Osteoblast (primary cell): ENCODE measurements at places on chromosomes 5 and 9. TPM values are rescaled to one million over a fixed set of nuclear protein-coding genes. Genes with fewer than 3 reads are reported as not detected.

ORM2 gene
- total RNA-seq = not detected in 2 replicates

C6 gene
- under 0.01 TPM in 1 of 2 replicates, not detected in the other for total RNA-seq

NDUFS4 gene
- total RNA-seq = 76.0 and 78.2 TPM in 2 replicates

ARSI gene
- total RNA-seq = 4.7 and 6.5 TPM in 2 replicates

HAND1 gene
- total RNA-seq = under 0.01 TPM in 1 of 2 replicates, not detected in the other

TERT gene
- not detected in 2 replicates for total RNA-seq

- H3K36me3 ChIP-seq = no peaks in the 10 kb centered on the region
- no peaks in the 10 kb centered on the region for H3K27me3 ChIP-seq
- no peaks in the 10 kb centered on the region for H3K4me1 ChIP-seq
- H3K27ac ChIP-seq = no peak overlapping the region
- H3K4me3 ChIP-seq = no peak overlapping the region
- DNase-seq = no peak
These were observed 797.2 kb downstream of the EFNA5 start for GRCh38 chr5:106873568-106873967.

- H3K4me1 ChIP-seq = no peaks in the 10 kb centered on the region
- no peak overlapping the region for H3K27ac ChIP-seq
- no peaks in the 10 kb centered on the region for H3K27me3 ChIP-seq
- H3K4me3 ChIP-seq = no peak overlapping the region
- no peak for DNase-seq
- H3K36me3 ChIP-seq = no peaks in the 10 kb centered on the region
These were observed 11.1 kb downstream of the PRELID2 start for GRCh38 chr5:145824040-145824439.

GRCh38 chr5:160169326-160169725, 50.1 kb upstream of the PWWP2A start:
- DNase-seq = peak; percentile 87
- peak overlapping the region; percentile 56 for H3K4me3 ChIP-seq
- H3K27ac ChIP-seq = peak overlapping the region; percentile 99
- no peaks in the 10 kb centered on the region for H3K27me3 ChIP-seq
- no peaks in the 10 kb centered on the region for H3K36me3 ChIP-seq

GRCh38 chr9:21853414-21853813, 51.0 kb downstream of the MTAP start:
- H3K4me3 ChIP-seq = no peak overlapping the region
- no peak overlapping the region for H3K27ac ChIP-seq
- peaks cover 14% of the 10 kb centered on the region for H3K4me1 ChIP-seq

- peaks cover 5% of the 10 kb centered on the region for H3K4me1 ChIP-seq
- H3K27me3 ChIP-seq = no peaks in the 10 kb centered on the region
- H3K27ac ChIP-seq = no peak overlapping the region
- H3K36me3 ChIP-seq = no peaks in the 10 kb centered on the region
- no peak overlapping the region for H3K4me3 ChIP-seq
- no peak for DNase-seq
These were observed 111.9 kb upstream of the LPAR1 start for GRCh38 chr9:111150181-111150580.
